ENCODE measurements at places on chromosomes 11 and 22.

- DNase-seq: no peak
Measured at GRCh38 chr11:122720107-122720881, 64.8 kb downstream of the UBASH3B start.

DNA sequence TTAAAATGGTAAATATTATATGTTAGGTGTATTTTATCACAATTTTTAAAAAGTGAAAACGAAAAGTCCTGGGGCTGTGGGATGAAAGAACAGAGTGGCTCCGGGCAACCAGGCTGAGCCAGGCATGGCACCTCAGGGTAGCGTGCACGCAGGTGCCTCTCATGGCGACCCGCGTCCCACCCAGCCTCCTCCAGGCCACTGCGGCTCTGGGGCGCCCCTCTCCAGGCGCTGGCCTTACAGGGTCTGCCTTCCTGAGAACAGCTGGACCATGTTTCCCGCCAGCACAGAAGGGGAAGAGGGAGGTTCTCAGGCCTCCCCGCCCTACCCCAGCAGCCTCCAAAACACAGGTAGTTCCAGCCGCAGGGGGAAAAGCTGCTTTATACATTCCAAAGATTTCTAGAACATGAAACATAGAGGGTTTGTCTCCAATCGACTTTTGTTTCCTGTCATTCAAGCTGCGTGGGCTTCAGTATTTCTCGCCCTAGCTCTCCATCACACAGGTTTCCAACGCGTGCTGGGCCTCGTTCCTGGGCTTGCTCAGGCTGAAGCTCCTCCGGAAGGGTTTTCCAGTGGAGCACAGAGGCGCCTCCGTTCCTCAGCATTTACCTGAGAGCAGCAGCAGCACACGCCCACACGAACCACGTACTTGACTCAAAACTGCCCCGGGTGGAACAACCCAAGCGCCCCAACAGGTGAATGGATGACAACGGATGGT lies 10.5 kb downstream of the EHD1 start:
- no peak for DNase-seq

DNA sequence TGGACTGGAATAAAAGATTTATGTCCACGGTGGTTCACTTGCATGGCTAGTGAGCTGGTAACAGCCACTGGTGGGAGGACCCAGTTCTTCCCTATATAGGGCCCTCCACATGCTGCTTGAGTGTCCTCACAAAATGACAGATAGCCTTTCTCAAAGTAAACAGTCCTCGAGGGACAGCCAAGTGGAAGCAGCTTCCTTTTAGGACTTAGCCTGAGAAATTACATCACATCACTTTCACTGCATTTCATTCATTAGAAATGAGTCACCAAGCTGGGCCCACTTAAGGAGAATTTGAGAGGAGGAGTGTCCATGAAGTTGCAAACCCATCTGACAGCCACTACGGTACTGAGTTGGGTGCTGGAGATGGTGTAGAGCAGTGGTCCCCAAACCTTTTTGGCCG lies 7.0 kb downstream of the ISX start:
- DNase-seq: no peak

GRCh38 chr11:35347173-35347878 lies 72.0 kb downstream of the SLC1A2 start:
- DNase-seq: no peak

DNA sequence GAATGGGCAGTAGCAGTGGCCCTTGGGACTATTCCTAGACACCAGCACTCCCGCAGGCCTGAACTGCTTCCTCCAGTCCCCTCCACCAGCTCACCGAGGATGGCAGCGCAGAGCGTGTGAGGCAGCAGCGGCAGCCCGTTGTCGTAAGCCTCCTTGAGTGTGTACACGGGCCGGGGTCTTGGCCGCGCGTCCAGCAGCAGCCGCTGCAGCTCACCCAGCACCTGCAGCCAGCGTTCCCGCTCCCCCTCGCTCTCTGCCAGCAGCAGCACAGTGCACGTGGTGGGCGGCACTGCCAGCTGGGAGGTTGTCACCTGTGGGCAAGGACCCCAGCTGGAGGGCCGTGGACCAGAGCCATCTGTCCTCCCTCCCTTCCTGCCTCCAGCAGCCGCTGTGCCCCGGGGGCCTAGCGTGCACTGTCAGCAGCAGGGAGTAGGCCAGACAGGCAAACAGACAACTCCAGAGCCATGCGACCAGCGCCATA lies 13.0 kb downstream of the CDC42BPG start:
- DNase-seq: no peak

DNA sequence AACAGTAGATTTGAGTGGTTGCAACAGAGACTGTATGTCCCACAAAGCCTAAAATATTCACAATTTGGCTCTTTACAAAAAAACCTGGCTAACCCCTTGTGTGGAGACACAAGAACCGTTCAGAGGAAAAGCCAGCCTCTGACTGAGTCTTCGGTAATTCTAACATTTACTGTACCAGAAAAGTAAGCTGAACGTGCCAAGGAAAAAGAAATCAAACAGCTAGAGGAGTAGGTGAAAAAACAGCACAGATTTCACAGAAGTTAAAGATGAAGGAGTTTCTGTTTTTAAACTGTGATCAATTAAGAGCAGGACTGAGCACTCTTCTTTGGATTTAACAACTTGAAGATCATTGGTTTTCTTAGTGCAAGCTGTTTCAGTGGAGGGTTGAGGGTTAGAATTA lies 424.7 kb upstream of the KIRREL3 start:
- no peak for DNase-seq

Measured in skeletal muscle cell (primary cell).